ENCODE measurements at places on chromosomes 4 and X.

DNA sequence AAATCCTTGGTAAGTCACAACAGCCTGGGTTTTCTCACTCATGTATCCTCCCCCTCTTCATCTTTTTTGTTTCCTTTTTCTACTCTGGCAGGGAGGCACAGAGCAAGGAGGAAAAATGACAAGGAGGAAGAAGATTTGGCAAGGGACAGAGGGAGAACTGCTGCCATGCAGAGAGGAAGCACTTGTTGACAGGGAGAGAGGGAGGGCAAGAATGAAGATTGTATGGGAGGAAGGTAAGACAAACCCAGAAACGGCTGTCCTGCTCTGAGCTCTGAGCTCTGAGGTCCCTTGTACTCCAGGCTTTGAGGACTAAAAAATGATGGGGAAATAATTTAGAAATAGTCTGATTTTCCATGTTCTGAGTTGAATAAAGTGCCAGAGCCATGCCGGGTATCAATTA lies 123.9 kb downstream of the DCHS2 start:
- DNase-seq = no peak

- DNase-seq = no peak
Measured at GRCh38 chr4:152448038-152448707, 87.7 kb downstream of the FBXW7 start.

GRCh38 chrX:95076449-95076848 lies 1402.4 kb downstream of the FAM133A start:
- DNase-seq = peak; percentile 1

- DNase-seq = no peak
Measured at GRCh38 chr4:5206016-5206790, 154.9 kb downstream of the STK32B start.

GRCh38 chrX:7972586-7972985 lies 45.4 kb upstream of the PNPLA4 start:
- DNase-seq = no peak

- no peak for DNase-seq
Measured at GRCh38 chr4:74486905-74487304, 42.0 kb downstream of the AREG start.

DNA sequence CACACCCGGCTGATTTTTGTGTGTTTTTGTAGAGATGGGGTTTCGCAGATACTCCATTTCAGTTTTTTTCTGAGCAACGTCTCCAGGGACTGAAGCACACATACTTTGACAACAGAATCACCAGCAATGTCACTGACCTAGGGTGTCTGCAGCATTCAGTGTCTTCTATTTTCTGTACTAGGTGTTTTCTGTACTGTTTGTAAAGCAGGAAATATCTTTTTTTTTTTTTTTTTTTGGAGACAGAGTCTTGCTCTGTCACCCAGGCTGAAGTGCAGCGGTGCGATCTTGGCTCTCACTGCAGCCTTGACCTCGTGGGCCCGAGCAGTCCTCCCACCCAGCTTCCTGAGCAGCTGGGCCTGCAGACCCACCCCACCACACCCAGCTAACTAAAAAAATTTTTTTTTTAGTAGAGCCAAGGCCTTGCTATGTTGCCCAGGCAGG lies 8.9 kb downstream of the ADD1 start:
- no peak for DNase-seq

DNA sequence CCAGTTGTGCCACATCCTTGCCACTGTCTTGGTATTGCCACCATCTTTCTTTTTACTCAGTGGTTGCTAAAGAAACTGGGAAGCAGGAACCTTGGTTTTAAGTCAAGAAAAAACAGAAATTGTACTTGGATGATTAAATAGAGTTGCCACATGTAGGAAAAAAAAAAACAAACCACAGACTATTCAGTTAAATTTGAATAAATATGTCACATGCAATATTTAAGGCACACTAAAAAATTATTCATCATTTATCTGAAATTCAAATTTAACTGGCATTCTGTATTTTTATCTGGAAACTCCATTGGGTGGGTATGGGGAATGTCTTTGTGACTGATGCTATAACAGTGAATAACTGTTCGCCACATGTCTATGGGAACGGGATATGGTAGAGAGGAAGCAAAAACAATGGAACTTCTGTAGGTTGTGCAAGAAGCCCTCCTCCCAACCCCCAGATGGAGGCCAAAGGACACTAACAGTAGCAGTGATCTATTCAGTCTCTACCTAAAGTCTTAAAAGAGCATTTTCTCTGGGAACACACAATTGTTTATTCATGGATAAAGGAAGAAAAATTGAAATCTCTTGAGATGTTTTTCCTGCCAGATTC lies 57.0 kb upstream of the PLAC8 start:
- DNase-seq = no peak

- DNase-seq = no peak
Measured at GRCh38 chrX:119150163-119151050, 22.8 kb upstream of the KIAA1210 start.

DNA sequence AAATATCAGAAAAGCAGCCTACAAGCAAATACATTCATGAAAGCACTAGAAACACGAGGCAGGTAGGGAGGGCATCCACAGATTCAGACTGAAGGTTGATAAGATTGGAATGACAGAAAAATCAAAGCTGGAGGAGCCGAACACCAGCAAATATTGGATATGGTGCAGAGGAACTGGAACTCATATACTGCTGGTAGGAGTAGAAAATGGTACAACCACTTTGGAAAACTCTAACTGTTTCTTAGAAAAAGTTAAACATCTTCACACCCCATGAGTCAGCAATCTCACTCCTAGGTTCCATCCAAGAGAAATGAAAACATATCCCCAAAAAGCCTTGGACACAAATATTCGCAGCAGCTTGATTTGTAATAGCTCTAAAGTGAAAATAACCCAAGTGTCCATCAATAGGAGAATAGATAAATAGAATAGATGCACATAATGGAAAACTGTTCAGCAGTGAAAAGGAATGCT lies 27.1 kb downstream of the CD99L2 start:
- no peak for DNase-seq

DNA sequence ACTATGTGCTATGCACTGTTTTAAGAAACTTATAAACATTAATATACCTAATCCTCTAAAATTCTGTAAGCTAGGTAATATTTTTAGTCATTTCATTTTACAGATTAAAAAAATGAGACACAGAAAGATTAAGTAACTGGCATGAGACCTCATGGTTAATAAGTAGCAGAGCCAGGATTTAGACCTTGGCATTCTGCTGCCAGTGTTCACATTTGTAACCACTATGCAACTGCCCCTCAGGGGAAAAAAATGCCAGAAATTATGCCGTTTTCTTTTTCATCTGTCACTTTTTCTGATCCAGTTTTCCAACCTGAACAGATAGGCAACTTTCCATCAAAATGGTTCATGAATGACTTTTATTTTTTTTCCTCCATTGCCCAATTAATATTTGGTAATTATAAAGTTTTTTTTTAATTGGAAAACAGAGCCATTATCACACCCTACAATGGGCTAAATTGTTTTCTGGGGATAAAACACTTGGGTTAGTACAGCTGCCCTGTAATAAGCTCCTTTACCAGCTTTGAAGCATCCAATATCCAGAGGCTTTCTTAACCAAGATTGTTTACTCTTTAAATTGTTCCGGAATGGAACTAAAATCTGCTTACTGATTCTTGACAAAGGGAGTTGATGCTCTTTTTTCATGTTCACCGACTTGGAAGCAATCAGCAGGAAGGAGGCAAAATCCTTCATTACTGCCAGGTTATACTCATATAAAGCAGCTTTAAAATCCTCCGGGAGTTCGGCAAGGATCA lies 56.4 kb upstream of the DDX60 start:
- peak; percentile 5 for DNase-seq

GRCh38 chr4:4521136-4521535 lies 20.7 kb downstream of the STX18 start:
- DNase-seq = peak; percentile 86

DNA sequence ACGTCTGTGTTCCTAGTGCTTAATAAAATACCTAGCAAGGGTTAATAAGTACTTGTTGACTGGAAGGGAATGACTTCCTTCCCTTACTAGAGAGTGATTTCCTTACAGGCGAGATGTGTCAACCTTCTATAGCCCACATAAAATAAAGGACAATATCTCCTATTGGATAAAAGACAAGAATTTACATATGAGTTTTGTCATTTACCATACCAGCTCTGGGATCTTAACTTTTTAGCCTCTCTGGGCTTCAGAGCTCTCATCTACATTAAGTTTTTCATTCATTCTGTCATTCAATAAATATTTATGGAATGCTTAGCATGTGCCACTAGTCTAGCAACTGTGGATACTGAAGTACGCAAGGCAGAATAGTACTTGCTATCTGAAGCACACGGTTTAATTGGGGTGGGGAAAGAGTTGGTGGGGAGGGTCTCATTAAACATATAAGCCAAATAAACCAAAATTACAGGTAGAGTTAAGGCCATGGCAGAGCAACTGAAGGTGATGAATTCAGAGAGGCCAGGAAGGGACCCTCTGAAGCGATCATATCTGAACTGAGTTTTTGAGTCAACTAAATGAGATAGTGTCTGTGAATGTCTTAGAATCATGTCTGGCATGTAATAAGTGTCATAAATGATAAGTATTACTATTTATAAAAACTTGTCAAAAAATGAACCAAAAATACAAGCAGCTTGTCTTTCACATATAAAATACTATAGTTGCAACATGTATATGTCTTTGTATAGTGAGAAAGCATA lies 91.6 kb upstream of the BMP2K start:
- no peak for DNase-seq

DNA sequence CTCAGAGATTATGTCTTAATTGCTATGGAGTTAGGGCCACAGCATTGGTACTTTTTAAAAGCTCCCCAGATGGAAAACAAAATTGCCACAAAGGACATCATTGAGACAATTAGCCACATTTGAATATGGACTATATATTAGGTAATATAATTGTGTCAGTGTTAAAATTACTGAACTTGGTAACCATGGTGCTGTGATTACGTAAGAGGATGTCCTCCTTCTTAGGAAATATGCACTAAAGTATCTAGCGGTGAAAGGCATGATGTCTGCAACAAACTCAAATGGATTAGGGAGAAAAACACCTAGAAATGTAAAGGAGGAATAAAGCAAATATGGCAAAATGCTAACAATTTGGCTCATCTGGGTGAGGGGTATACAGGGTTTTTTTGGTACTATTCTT lies 89.9 kb upstream of the PAK3 start:
- DNase-seq = no peak

DNA sequence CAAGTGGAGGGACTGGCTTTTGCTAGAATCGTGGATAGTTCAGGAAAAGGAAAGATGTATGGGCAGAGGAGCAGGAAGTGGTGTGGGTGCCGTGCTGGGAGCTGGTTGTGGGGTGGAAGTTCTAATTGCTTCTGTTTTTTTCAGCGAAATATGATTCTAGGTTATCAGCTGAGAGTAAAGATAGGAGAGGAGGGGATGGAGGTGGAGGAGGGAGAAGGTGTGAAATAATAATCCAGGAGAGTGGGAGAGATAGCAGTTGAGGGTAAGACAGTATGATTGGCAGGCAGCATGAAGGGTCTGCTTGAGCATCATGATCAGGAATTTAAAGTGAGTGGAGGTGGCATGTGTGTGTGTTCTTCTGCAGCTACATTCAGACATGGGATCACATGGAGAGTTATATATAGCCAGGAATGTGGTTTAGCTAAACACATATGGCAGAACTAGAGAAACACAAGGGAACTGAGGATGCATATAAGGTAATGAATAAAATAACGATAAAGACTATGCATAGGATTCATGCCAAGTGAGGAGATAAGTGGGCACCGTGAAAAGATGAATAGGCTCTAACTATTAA lies 133.7 kb downstream of the ANK2 start:
- DNase-seq = no peak

DNA sequence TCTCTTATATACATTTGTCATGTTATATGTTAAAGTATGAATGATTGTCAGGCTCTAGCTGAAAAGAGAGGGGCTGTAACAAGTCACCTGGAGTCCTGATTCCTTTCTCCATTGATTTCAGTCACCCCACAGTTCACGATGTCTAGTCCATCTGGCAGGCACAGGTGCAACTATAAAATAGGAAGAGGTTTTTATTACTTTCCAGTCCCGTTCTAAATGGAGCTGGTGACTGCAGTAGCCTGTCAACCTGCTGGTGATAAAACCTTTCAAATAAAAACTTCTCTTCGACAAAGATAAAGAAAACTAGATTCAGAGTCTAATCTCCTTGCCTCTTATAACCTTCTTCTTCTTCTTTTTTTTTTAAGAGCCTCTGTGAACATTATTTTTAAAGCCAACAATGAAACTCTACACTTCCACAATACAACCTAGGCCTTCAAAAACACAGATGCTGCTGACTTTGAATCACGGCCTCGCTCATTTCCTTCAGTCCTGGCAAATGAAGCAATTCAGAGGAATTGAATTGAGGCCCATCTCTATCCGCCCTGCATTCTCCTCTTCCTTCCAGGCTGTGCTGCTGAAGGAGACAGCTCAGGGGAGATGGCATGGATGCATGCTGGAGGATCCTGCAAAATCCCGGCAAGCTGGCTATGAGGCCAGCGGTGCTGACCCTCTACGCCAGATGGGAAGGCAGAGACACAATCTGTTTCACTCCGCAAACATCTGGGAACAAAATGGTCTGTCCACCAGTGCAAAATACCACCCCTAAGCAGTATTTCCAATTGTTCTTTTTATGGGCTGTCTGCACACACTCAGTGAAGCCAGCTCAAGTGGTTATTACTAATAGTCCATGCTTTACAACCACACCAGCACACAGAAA lies 27.3 kb upstream of the CDKN2AIP start:
- no peak for DNase-seq

- no peak for DNase-seq
Measured at GRCh38 chrX:28311466-28311865, 275.8 kb upstream of the IL1RAPL1 start.

GRCh38 chrX:133250184-133251100 lies 32.3 kb upstream of the TFDP3 start:
- no peak for DNase-seq

DNA sequence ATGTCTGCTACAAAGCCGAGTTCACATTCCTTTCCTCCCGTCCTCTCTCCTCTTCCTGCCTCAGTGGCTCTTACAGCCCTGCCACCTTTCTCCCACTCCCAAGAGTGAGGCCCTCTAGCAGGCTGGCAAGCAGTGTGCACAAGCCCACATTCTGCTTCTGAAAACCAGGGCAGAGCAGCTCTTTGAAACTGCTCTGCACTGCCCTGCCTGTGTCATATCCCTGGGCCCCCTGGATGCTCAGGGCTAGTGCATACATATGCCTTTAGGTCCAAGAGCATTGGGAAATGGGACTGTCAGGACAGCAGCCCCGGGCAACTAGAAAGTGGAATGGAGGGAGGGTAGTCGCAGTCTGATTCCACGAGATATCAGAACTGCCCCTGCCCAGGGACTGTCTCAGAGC lies 42.4 kb downstream of the CNGA2 start:
- no peak for DNase-seq

- peak; percentile 0 for DNase-seq
Measured at GRCh38 chrX:50920132-50920531, 9.6 kb downstream of the BMP15 start.

DNA sequence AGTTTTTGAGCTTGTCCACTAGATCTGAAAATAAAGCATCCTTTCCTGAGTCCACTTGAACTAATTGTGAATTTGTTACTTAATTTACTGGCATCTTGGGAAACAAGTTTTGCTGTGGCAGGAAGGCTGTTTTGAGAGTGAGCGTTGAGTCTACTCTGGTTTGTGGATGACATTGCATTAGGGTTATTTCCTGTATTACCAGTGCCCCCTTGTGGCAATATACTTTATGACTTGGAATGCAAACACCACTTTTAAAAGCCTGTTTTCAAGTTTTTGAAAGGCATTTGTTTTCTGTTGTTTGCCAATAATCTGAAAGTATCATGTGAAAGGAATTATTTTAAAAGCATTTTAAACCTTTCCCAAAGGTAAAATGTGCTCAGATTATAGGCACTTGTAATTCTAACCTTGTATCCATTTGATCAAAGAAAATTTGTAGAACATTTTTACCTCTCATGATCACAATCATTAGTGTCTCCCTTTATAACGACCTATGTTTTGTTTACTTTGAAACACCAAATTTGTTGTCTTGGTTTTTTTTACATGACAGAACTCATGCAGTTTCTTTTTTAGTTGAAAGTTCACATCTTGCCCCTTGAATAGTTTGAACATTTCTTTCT lies 18.0 kb upstream of the CYP2U1 start:
- peak; percentile 66 for DNase-seq
